ENCODE measurements at places on chromosomes 7 and 10.

DNA sequence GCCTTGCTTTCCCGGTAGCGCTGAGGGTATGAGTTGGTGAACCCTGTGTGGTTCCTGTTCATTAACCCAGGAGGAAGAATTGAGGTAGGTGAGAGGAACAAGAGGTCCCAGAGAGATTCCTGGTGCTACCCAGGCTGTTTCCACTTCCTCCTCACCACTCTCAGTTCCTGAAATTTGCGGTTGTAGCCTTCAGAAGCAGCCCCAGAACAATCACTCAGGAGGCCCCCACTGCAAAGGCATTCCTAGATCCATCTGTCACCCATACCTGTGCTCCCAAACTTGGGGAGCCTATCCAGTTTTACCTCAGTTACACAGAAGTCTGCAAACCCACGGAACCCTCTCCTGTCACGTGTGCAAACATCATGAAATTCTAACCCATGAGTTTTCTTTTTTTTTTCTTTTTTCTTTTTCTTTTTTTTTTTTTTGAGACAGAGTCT is 9.0 kb upstream of the PIP4K2A start:
- no peak for DNase-seq
- H3K4me1 ChIP-seq: peaks cover 15% of the 10 kb centered on the region
- H3K27ac ChIP-seq: no peak overlapping the region
- H3K4me3 ChIP-seq: no peak overlapping the region

DNA sequence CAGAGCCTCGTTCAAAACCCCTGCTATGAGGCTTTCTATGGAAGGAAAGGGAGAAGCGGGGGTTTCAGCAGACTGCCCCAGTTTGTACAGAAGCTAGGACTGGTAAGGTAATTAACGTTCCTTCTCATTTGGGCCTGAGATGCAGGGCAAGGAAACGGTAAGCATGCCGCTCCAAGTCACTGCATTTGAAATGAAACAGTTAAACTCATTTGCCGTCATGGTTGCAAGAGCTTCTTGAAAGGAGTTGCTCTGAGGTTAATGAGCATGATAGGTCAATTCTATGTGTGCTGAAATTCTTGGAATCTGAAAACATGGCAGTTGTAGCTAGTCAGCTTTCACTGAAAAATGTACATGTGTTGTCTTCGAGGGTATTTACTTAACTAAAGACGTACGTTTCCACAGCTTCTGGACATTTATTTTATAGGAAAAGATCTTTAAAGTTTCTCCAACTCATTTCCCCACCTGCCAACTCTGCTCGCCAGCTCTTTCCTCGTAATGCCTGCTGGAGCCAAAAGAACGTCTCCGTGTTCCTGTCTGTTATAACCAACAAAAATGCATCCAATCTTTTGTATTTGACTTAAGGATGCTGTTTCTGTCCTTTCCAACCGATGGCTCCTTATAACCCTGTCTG is 73.3 kb downstream of the ADAM12 start:
- DNase-seq: no peak
- no peaks in the 10 kb centered on the region for H3K36me3 ChIP-seq
- H3K27ac ChIP-seq: no peak overlapping the region
- H3K4me1 ChIP-seq: no peaks in the 10 kb centered on the region

GRCh38 chr10:54854389-54854788 is 53.4 kb upstream of the PCDH15 start:
- no peaks in the 10 kb centered on the region for H3K27me3 ChIP-seq
- H3K36me3 ChIP-seq: no peaks in the 10 kb centered on the region
- DNase-seq: no peak

- no peaks in the 10 kb centered on the region for H3K27me3 ChIP-seq
- no peak overlapping the region for H3K27ac ChIP-seq
- H3K4me3 ChIP-seq: no peak overlapping the region
- no peak for DNase-seq
Measured at GRCh38 chr7:141949911-141950310, 3.1 kb upstream of the CLEC5A start.
